ENCODE measurements at places on chromosomes 6 and 20. TPM values are rescaled to one million over a fixed set of nuclear protein-coding genes. Genes with fewer than 3 reads are reported as not detected.

GRCh38 chr20:64064145-64064698, 1.2 kb downstream of the TCEA2 start:
- no peak for DNase-seq

The C20orf204 gene
- 0.01 TPM for polyA plus RNA-seq

The TRIM38 gene
- polyA plus RNA-seq, result 9.1 TPM

The RPS18 gene
- 5,823 TPM for polyA plus RNA-seq

GRCh38 chr6:110528101-110528929, 51.9 kb upstream of the SLC22A16 start:
- no peak for DNase-seq

GRCh38 chr6:72856801-72857200, 234.9 kb downstream of the KCNQ5 start:
- no peak for DNase-seq
